ENCODE measurements at places on chromosomes 16 and 17. TPM values are rescaled to one million over a fixed set of nuclear protein-coding genes. Genes with fewer than 3 reads are reported as not detected.

The HAP1 gene
- 0.22 TPM for total RNA-seq

The TSNAXIP1 gene
- total RNA-seq, result 0.91 TPM

The CA10 gene
- not detected for total RNA-seq

The CRYBA1 gene
- not detected for total RNA-seq

The CHRNE gene
- total RNA-seq, result 0.27 TPM

The ASGR1 gene
- total RNA-seq, result 0.85 TPM

The PRSS8 gene
- not detected for total RNA-seq

The AIPL1 gene
- not detected for total RNA-seq

The FNDC8 gene
- total RNA-seq, result not detected

The HES7 gene
- total RNA-seq, result 4.6 TPM

The FGF11 gene
- total RNA-seq, result 11.0 TPM

The NEUROD2 gene
- total RNA-seq, result not detected

The GSPT1 gene
- 146 TPM for total RNA-seq

The KRTAP2-3 gene
- total RNA-seq, result not detected

The OR3A3 gene
- total RNA-seq, result not detected

The CTF1 gene
- total RNA-seq, result 0.68 TPM

The GPRC5C gene
- total RNA-seq, result 1.1 TPM

The KRT39 gene
- total RNA-seq, result not detected

The TMEM238L gene
- total RNA-seq, result not detected

The HSPB9 gene
- not detected for total RNA-seq

The EEF2KMT gene
- total RNA-seq, result 13.0 TPM

The SMCR8 gene
- total RNA-seq, result 16.3 TPM

The CEP295NL gene
- total RNA-seq, result not detected

The UNK gene
- total RNA-seq, result 67.6 TPM

The IL17C gene
- 0.86 TPM for total RNA-seq

The DLX4 gene
- 1.3 TPM for total RNA-seq

The SLC16A5 gene
- not detected for total RNA-seq

The KRT32 gene
- total RNA-seq, result not detected

The MTMR4 gene
- total RNA-seq, result 61.1 TPM

Data from OCI-LY7 (cell line).